ENCODE measurements at places on chromosomes 7 and 10. TPM values are rescaled to one million over a fixed set of nuclear protein-coding genes. Genes with fewer than 3 reads are reported as not detected.

The ENTPD1 gene
- under 0.01 TPM for total RNA-seq

The CTAGE4 gene
- total RNA-seq: not detected

The LBX1 gene
- total RNA-seq: not detected

The NUP42 gene
- total RNA-seq: 31.8 TPM

The MLXIPL gene
- total RNA-seq: not detected

The VGF gene
- total RNA-seq: 0.24 TPM

The FAM20C gene
- 21.9 TPM for total RNA-seq

The STEAP1 gene
- 20.0 TPM for total RNA-seq

The H2BK1 gene
- total RNA-seq: not detected

The PCBD1 gene
- total RNA-seq: 51.8 TPM

The PNLIP gene
- total RNA-seq: not detected

The CHST3 gene
- total RNA-seq: 20.0 TPM

The VPS37D gene
- total RNA-seq: 2.6 TPM

The LRIT2 gene
- not detected for total RNA-seq

The KCTD7 gene
- total RNA-seq: 3.0 TPM

The NXPH1 gene
- total RNA-seq: not detected

The TBC1D12 gene
- total RNA-seq: 11.6 TPM

The CACNB2 gene
- under 0.01 TPM for total RNA-seq

The ADAMTS14 gene
- not detected for total RNA-seq

The POM121C gene
- 6.5 TPM for total RNA-seq

The FAM13C gene
- total RNA-seq: 0.24 TPM

The LRIT1 gene
- total RNA-seq: not detected

The UCN3 gene
- total RNA-seq: not detected

The CCAR1 gene
- 23.7 TPM for total RNA-seq
